Dorsolateral prefrontal cortex (tissue), 122 donors: ENCODE measurements at places on chromosomes 13 and 19.

GRCh38 chr19:49387936-49388372 is at the start of gene KASH5:
Gene KASH5, plus strand, starts transcription at chr19:49388249. Its CDS starts 2,635 bp downstream, at chr19:49390884.
- DNase-seq: peak; percentile 62

DNA sequence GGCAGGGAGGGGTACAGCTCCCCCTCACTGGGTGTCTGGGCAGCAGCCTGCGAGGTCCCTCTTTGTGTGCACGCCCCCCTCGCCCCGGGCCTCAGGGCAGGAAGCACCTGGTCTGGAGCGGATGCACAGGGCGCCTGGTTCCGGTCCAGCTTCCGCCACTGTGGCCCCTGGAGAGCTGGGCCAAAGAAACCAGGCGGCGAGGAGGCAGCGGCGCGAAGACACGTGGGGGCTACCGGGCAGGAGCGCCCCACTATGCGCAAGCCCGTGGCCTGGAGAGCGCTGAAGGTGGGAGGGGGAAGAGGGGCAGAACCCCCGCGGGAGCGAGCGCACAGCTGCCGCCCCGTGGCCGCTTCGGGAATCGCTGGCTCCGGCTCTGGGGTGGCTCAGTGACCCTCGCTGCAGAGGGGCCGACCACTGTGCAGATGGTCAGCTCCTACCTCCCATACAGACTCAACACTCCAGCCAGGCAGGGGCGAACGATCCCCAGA is 1.7 kb upstream of the LYL1 start:
- DNase-seq: no peak

DNA sequence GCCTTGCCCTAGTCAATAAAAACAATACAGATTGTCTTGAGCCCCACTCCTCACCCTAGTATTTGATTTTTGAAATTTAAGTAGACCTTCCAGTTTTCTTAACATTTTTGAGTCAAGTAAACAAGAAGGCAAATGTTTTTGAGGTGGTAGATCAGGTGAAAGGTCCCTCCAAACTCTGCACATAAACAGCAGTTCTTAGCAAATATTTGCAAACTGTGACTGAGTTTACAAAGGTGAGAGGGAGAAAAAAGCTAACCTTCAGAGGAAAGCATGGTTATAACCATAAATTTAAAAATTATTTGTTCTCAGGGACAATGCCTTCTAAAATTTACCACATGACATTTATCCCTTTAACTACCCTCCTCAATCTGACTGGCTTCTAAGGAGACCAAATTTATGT is 84.6 kb upstream of the PCDH17 start:
- no peak for DNase-seq

GRCh38 chr19:30916238-30916637 is 433.0 kb downstream of the TSHZ3 start:
- no peak for DNase-seq

DNA sequence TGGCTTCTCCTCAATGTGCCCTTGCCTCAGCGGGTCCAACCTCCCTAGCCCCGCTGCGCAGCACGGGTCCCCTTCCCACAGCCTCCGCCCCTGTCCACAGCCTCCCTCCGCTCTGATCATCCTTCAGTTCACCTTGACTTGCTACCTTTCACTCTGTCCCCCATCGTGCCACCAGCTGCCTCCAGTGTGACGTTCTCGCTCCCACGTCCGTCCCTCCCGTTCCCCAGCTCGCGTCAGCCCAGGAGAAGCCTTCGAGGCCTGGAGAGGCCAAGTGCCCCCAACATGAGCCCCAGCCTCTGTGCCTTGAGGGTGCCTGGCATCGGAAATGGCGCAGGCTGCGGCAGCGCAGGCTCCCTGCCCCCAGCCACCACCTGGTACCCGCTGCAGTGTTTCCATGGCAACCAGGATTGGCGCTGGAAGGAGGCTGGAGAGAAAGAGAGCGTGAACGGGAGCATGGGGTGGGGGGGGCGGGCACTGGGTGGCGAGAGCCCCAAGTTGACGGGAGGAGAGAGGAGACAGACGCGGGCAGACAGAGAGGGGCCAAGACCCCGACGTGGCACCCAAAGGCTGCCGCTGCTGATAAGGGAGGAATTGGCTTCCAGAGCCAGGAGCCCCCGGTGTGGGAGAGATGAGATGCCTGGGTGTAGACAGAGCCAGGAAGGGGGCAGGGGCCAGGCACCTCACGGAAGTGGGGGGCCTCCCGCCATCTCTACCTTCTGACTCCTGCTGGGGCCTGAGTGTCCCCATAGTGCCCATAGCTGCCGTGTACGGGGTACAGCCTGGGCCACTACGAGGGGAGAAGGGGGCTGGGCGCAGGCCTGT is 844 bp upstream of the ASPDH start:
- DNase-seq: peak; percentile 88

GRCh38 chr13:53285896-53286430 is 257.4 kb downstream of the OLFM4 start:
- no peak for DNase-seq

GRCh38 chr19:2503521-2504109 is 27.7 kb downstream of the GADD45B start:
- DNase-seq: no peak

DNA sequence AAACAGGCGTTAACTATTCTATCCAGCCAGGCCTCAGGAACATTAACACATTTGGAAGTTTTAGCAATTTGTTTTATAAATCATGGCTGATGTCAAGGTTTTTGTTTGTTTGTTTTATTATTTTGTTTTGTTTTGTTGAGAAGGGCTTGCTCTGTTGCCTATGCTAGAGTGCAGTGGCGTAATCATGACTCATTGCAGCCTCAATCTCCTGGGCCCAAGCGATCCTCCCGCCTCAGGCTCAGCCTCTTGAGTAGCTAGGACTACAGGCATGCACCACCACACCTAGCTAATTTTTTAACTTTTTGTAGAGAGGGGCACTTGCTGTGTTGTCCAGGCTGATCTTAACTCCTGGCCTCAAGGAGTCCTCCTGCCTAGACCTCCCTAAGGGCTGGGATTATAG is 28.3 kb downstream of the NUP58 start:
- no peak for DNase-seq
